ENCODE measurements at places on chromosomes 2 and 18. TPM values are rescaled to one million over a fixed set of nuclear protein-coding genes. Genes with fewer than 3 reads are reported as not detected.
A peak's percentile ranks its signal among the peaks of the same experiment; 100 is the strongest.

DNA sequence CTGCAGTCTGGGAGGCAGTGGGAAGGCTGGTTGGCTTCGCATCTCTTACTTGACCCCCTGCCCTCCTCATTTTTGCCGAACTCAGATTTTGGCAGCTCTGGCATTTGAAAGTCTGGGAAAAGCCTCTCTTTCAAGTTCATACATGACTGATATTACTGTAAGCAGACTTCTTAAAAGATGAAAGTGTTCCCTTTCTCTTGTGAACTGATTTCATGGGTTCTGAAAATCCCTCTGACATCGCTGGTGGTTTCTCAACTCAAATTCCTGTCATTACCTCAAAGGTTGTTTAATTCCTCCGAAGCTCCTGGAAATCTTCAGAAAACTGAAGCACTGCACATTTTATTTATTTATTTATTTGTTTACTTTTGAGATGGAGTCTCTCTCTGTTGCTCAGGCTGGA, 16.9 kb upstream of the SLC38A11 start:
- DNase-seq = no peak

DNA sequence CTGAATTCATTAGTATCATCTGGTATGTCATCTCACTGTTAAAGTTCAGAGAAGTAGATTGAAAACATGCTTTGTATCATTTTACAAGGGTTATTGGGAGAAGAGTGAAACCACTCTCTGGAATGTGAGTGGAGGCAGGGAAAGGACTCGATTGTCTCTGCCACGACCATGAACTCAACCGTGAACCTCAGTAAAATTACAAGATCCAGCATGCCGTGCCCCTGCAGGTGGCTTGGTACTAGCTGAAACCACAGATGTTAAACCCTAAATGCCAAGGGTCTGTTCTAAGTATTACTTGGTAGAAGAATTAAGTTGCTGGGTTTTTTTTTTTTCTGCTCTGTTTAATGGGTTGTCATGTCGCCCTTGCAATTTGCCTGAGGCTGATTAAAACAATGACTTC, 197.2 kb downstream of the MYO3B start:
- no peak for DNase-seq

DNA sequence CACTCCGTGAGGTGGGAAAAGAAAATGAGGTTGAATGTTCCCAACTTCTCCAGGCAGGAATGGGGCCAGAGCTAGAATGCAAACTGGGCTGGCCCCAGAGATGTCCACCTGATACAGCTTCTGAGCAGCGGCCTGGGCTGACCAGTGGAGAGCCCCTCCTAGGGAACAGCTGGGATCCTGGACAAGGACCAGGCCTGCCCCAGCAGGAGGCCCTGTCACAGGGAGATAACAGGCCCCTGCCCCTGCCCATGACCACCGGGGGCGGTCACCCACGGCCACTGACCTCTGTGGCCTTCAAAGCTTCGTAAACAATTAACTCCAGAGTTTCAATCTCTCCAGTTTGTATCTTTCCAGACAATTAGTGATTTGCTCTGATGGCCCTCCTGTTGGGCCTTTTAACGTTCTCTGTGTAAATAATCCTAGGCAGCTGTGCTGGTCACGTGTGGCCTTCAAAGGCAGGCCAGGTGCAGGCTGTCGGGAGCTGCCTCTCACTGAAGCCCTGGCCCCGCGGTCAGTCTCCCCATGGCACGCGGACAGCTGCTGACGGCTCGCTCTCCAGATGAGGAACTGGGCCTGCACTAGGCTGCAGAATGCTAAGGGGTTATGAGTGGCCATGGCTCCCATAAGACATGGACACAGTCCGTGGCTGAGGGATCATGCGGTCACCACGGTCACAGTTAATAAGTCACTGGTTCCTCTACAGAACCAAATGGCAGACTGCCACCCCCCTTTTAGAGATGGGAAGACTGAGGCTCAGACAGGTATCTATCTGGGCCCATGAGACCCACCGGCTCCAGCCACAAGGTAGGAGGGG, 9.2 kb downstream of the HS6ST1 start:
- DNase-seq = no peak

GRCh38 chr2:209556354-209556961, 132.6 kb downstream of the MAP2 start:
- DNase-seq = peak; percentile 18

- DNase-seq = no peak
These were observed 356.5 kb upstream of the HNMT start for GRCh38 chr2:137607722-137608318.

- DNase-seq = no peak
These were observed 1.1 kb downstream of the HADHB start for GRCh38 chr2:26245810-26246209.

- no peak for DNase-seq
These were observed 65.1 kb downstream of the SRBD1 start for GRCh38 chr2:45545943-45546342.

GRCh38 chr2:224751996-224752698, 36.0 kb upstream of the CCDC195 start:
- no peak for DNase-seq

DNA sequence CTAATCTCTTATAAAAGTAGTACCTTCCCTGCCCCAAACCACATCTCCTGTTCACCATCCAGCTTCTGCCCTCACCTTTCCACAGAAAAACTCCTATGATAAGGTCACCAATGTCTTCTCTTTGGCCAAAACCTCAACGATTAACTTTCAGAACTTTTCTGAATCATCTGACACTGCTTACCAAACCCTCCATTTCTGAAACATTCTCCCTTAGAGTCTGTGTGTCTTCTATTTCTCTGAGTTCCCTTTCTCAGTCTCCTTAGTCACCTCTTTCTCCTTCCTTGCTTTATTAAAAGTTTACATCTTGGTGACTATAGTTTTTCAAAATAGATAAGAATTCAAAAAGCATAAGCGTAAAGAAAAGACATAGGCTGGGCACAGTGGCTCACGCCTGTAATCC, 51.3 kb upstream of the SP3 start:
- DNase-seq = no peak

- DNase-seq = no peak
These were observed 1.3 kb downstream of the ATP5F1A start for GRCh38 chr18:46096651-46097300.

DNA sequence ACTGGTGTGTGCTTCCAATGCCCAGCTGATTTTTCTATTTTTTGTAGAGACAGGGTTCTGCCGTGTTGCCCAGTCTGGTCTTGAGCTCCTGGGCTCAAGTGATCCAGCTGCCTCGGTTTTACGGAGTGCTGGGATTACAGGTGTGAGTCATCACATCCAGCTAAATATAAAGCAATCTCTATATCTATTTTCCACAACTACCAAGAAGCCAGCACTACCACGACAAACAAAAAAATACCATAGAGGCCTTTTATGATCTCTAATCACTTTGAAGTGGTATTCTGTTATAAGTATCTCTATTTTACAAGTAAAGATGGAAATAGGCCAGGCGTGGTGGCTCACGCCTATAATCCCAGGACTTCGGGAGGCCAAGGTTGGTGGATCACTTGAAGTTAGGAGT, 34.7 kb downstream of the C2orf74 start:
- no peak for DNase-seq

DNA sequence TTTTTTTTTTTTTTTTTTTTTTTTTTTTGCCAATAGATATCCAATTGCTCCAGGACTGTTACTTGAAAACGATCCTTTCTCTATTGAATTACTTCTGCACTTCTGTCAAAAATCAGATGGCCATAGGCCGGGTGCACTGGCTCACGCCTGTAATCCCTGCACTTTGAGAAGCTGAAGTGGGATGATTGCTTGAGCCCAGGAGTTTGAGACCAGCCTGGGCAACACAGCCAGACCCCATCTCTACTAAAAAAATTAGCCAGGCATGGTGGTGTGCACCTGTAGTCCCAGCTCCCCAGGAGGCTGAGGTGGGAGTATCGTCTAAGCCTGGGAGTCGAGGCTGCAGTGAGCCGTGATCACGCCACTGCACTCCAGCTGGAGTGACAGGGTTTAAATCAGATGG, 4.3 kb upstream of the CHCHD5 start:
- DNase-seq = no peak

DNA sequence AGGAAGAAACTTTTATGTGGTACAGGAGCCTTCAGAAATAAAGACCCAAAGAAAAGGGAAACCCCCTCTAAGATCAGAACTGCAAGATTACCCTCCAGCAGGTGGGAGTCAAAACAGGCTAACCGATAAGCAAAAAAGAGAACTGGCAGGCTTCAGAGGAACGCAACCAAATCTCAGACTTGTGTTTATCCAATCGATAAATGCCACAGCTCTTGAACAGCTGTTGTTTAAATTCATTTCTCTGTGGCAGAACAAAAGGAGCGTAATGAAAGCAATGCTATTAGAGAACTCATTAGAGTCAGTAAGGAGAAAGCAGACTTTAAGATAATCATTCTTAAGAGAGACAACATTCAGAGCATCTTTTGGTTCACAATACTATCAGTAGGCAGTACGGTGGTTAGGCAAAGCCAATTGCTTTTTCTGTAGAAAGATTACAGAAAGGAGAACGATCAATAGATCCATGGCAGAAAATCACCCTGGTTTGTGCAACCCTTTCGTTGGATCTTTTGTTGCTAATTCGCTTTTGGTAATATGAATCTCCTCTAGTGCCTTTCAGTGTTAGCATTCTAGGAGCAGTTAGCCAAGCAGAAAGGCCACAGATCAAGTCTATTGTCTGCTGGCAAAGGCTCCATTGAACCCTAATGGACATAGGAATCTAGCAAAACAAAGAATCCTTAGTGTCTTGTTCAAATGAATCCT, 476.4 kb upstream of the CHST9 start:
- DNase-seq = no peak

- peak; percentile 57 for DNase-seq
These were observed 134.1 kb downstream of the FMNL2 start for GRCh38 chr2:152468899-152469692.

- DNase-seq = no peak
These were observed 228.4 kb upstream of the AGAP1 start for GRCh38 chr2:235265348-235265965.

DNA sequence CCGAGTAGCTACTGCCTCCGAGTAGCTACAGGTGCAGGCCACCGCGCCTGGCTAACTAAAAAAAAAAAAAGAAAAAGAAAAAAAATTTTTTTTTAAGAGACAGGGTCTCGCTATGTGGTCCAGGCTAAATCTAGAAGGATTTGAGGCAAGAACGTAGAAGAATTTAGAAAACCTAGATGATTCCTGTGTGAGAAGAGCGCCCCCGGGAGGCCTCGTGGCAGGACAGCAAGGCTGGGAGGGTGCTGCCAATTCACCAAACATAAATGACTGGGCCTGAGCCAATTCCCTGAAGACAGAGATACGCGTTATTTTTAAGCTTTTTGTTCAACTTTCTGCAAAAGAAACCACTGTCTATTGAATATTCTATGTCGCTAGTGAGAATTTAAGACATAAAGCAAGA, 90.1 kb upstream of the TGFA start:
- DNase-seq = no peak

DNA sequence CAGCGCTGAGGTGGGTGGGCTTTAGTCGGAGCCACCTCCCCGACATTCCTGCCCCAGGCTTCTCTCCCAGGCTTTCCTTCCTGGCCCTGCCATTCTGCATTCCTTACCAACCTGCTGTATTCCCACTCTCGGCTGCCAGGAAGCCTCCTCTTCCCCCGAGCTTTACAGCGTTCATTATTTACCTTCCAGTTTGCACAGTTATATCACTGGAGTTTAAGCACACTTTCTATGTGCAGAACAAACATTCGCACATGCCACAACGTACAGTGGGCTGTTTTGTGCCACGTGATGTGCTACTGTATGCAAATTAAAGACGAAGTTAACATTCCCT, 246.3 kb downstream of the SOX11 start:
- DNase-seq = no peak

DNA sequence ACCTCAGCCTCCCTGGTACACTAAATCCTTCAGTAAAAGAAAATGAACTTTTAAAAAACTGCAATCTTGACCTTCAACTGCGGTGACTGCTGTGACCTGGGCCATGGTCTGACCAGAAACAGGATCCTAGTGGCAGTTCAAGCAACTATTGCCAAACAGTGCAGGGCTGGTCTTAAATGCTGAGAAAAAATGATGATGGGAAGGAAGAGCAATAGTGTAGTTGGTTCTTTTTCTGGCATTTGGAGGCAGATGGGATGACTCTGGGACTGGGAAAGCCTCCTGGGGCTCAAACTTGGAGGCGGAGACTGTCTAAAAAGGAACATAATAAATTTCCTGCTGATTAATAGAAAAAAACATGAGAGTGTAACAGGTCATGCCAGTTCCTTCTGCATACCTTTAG, 45.4 kb downstream of the CHN1 start:
- no peak for DNase-seq

- no peak for DNase-seq
These were observed 102.3 kb upstream of the ODC1 start for GRCh38 chr2:10550206-10551001.

- DNase-seq = peak; percentile 25
These were observed 300.4 kb downstream of the KCNS3 start for GRCh38 chr2:18178736-18179349.

DNA sequence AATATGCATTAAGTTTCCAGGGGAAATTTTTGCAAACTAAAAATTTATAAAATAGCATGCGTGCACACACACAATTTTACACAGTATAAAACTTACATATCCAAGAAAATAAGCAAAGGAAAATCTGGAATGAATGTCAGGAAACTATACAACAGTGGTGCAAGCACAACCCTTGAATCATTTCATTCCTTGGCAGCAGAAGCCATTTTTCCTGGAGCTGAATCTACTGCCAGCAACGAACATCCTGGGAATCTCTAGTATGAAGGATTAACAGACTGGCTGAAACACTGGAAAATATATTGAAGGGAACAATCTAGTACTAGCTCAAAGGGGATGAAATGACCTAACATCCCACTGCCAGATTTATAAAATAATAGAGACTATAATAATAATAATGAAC, 235.3 kb downstream of the DYM start:
- DNase-seq = no peak

DNA sequence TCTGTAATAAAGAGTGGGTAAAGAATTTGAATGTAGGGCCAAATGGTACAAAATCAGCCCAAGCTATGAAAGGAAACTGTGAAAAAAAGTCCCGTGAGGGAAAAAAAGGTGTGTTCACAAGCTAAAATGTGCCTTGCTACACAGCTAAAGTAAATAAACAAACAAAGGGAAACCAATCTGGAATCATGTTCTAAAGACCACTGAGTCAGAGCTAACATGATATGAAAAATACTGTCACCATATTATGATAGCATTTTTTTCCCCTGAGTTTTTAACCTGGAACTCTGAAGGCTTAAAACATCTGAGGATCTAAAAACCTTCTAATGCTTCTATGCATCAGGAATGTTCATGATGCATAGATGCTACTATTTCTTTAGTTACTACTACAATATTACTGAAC, 58.8 kb downstream of the SCN1A start:
- DNase-seq = no peak

GRCh38 chr18:33833842-33834241, 255.8 kb downstream of the ASXL3 start:
- DNase-seq = no peak

TMEM198 gene
- 2.3 TPM for total RNA-seq

GKN1 gene
- total RNA-seq = not detected

ERMN gene
- total RNA-seq = not detected

GPR39 gene
- 9.0 TPM for total RNA-seq

TTC32 gene
- total RNA-seq = 12.7 TPM

PCARE gene
- total RNA-seq = not detected

ADAM23 gene
- 0.18 TPM for total RNA-seq

HSPE1 gene
- total RNA-seq = 278 TPM

ZSWIM2 gene
- not detected for total RNA-seq

POTEJ gene
- total RNA-seq = not detected
